NCI-H1105 treated with DMSO at 0.1 percent for 48 hours (cell line): ENCODE measurements at places on chromosomes 12 and 14.
A peak's percentile ranks its signal among the peaks of the same experiment; 100 is the strongest.

DNA sequence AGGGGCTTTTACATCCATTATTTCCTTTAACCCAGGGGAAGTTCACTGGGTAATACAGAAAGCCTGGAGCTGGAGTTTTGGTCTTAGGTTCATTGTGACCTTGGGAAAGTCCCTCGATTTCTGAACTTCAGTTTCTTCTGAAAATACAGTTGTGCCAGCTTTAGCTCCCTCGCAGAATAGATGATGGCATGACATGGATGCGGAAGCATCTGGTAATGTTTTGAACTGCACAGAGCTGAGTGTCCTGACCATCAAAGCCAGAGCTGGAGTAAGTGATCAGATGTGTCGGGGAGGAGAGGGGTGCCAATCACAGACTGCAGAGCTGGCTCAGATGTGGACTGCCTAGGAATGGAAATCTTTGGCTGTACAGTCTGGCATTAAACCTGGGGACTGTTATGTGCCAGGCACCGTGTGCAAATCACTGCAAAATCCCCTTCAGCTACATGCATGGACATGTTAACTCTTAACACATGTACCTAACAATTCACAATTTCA lies 180.9 kb downstream of the ETV6 start:
- DNase-seq: no peak

DNA sequence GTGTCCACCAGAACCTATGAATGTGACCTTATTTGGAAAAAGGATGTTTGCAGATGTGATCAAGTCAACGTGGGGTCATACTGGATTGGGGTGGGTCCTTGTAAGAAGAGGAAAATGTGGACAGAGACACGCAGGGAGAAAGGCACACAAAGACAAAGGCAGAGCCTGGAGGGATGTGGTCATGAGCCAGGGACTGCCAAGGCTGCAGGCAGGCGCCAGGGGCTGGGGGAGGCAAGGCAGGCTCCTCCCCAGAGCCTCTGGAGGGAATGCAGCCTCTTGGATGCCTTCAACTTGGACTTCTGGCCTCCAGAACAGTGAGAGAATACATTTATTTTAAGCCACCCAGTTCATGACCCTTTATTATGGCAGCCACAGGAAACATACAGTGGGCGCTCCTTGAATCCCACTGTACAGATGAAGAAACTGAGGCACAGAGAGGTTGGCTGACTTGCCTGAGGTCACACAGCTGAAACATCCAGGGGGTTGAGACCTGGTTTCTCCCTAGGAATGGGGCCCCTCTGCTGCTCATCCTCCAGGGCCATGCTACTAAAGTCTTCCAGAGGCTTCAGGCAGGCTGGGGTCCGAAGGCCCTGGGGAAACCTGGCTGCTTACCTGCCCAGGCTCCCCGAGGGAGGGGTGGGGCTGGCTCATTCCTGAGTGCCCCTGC lies 99.7 kb downstream of the RFLNA start:
- DNase-seq: no peak

- peak; percentile 77 for DNase-seq
These were observed 29.6 kb downstream of the SMUG1 start for GRCh38 chr12:54159140-54159539.

DNA sequence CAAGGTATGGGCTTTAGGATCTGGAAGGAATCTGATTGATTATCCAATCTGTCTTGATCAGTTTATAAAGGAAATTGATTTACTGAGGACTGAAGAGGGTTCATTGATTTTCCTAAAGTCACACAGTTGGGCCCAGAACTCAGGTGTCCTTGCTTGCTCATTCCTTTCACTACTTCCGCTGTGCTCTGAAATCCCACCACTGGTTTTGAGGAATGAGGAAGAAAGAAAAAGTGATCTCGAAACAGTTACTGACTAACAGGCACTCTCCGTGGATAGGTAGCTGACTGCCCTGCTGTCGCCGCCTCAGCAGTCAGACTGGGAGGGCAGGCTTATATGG lies at the start of gene FITM1:
TSS of gene FITM1 (plus strand) at position 280 of the 337 bp plus-strand sequence. CDS start 905 bp downstream, outside the sequence.
- DNase-seq: no peak

- DNase-seq: no peak
These were observed 11.8 kb downstream of the RPS6KL1 start for GRCh38 chr14:74911221-74911620.

DNA sequence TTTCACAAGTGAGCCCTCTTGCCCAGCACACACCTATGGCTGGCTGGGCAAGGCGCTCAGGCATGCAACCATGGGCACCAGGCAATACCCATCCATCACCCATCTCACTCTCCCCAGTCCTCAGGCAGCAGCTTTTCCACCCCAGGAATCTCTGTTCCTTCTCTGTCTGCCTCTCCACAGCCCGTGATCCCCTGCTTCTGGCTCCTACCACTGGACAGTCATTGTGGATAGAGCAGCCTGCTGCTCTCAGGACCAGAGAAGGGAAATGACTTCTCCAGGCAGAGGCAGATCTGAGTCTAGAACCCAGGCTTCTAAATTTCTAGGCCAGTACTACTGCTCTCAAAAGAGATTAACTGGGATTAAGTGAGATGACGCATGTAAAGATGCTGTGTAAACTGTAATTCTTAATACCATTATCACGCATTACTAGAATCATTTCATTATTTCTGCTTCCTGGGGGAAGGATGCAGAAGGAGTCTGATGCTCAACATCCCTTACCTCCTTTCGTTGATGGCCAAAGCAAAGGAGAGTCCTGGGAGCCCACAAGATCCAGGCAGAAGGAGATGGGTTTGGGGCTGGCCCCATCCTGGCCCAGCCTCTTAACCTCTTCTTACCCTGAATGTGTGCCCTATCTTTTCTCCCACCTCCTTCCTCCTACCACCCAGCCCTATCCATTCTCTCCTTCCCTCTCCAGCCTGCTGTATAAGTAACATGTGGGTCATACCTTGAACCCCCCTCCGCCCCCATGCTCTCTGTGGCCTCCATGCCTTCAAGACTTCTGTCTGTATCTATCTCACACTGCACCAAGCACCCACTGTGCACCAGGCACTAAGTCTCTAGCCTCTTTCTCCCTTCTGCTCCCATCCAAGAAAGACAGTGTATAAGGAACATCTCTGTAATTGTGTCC lies 4.8 kb upstream of the AQP5 start:
- no peak for DNase-seq

DNA sequence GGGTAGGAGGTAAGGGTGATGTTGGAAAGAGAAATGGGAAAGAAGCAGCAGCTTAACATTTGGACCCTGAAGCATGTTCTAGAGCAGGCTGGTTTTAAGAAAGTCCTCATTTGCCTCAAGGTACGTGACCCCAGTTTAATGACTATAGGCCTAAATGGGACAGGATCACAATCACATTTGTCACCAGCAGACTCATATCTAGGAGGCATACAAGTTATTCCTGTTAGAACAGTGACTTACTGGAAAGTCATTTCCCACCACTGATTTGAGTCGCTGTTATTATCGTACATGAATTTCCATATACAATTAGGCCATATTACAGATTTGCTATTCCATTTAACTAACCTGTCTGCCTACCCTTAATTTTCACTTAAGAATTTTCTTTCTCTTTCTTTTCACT lies 326.1 kb downstream of the DAD1 start:
- DNase-seq: no peak
